ENCODE measurements at places on chromosomes 2 and 18. TPM values are rescaled to one million over a fixed set of nuclear protein-coding genes. Genes with fewer than 3 reads are reported as not detected.

- no peak for DNase-seq
- peaks cover 18% of the 10 kb centered on the region for H3K4me1 ChIP-seq
- H3K27me3 ChIP-seq, result no peaks in the 10 kb centered on the region
- H3K36me3 ChIP-seq, result no peaks in the 10 kb centered on the region
These were observed 1.9 kb upstream of the NAB1 start for GRCh38 chr2:190646780-190647522.

- no peak for DNase-seq
- H3K4me3 ChIP-seq, result no peak overlapping the region
- H3K36me3 ChIP-seq, result no peaks in the 10 kb centered on the region
- H3K27me3 ChIP-seq, result no peaks in the 10 kb centered on the region
These were observed 30.7 kb upstream of the HDAC4 start for GRCh38 chr2:239431536-239431935.

DNA sequence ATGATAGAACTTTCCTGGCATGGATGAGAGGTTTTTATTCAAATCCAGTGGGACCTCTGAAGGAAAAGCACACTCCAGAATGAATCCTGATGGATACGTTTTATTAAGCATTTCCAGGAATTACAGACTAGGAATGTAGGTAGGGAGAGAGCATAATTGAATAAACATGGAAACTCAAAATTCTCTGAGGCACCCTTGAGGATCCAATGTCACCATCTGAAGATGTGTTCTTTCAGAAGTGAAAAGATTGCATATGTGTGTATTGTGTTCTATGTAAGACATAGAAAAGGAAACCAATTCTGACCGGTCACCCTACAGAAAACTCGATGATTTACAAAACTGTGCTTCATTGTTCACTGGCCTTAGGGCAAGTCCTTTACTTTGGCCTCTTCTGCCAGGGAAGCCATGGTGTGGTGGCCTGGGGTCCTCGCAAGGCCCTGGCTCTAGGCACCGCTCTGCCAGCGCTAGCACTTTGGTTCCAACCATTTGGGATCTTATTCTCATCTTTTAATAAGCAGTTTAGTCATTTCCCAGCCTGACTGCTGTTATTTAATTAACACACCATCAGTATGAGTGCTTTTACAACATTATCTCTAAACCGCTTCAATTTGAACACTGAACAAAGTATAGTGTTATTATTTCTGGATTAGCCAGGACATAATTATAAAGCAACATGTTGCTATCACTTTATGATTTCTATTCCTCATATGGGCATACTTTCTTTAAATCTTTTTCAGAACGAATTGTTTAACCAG, 4.5 kb upstream of the GKN1 start:
- H3K27me3 ChIP-seq, result no peaks in the 10 kb centered on the region
- H3K27ac ChIP-seq, result no peak overlapping the region
- H3K4me1 ChIP-seq, result no peaks in the 10 kb centered on the region
- no peak for DNase-seq
- H3K4me3 ChIP-seq, result no peak overlapping the region

DNA sequence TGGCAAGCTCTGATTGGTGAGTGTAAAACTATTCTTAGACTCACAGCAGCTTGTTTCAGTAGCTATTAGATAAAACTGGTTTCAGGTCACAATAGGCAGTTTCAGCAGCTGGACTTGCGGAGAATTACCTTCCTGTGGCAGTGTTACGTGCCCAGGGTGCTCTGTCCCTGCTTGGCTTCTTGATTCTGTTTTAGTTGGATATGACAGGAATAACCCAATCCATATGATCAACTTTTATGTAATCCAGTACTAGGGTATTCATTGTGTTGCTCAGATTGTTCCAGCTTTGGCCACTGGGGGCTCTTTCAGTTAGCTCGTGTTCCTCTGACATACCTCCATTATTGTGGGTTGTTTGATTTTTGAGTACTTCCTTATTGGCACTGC, 43.1 kb downstream of the INPP4A start:
- no peak overlapping the region for H3K27ac ChIP-seq
- DNase-seq, result peak; percentile 83
- H3K4me3 ChIP-seq, result no peak overlapping the region
- no peaks in the 10 kb centered on the region for H3K36me3 ChIP-seq
- peaks cover 41% of the 10 kb centered on the region for H3K4me1 ChIP-seq
- H3K27me3 ChIP-seq, result peaks cover 7% of the 10 kb centered on the region

DNA sequence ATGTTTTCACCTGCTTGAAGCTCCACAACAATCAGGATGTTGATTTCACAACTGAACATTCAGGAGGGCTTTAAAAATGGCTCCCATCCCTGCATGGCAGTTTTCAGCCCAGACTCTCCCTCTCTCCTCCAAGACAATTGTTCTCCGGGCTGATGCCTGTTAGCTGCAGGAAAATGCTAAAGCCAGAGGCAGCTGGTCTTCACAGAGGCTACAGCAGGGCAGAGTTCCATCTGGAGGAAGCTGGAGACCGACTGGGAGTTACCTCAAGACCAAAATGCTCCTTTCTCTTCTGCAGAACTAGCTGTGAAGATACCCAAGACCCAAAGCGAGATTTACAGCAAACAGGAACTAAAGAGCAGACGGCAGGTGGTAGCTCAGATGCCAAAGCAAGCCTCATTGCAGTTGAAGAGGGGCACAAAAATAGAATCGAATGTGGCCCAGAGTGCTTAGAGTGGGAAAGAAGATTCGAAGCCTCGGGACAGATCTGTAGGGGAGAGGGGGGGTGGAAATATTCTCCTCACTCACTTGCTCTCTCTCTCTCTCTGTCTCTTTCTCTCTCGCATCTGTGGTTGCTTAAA, 423.6 kb downstream of the ZNF521 start:
- no peaks in the 10 kb centered on the region for H3K4me1 ChIP-seq
- DNase-seq, result no peak
- H3K36me3 ChIP-seq, result no peaks in the 10 kb centered on the region
- H3K4me3 ChIP-seq, result no peak overlapping the region
- no peaks in the 10 kb centered on the region for H3K27me3 ChIP-seq

GRCh38 chr18:51382081-51382480, 184.6 kb upstream of the MEX3C start:
- H3K4me3 ChIP-seq, result no peak overlapping the region
- H3K27me3 ChIP-seq, result no peaks in the 10 kb centered on the region
- H3K27ac ChIP-seq, result no peak overlapping the region

DNA sequence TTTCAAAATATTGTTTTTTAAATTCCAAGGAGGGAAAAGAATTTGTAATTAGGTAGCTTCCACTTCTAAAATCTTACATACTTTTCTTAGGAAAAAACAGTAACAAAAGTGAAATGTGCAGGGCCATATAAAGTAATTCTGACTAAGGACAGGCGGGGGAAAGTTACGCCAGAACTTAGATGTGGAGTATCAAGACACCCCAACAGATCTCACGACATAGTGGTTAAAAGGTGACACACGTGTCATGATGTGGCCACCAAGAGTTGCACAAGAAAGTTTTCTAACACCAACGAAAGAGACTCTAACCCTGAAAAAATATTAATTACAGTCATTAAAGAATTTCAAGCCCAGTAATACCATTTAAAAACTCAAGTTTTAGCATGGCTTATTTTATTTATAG, 51.0 kb downstream of the KIDINS220 start:
- no peak for DNase-seq
- H3K27ac ChIP-seq, result no peak overlapping the region
- H3K4me3 ChIP-seq, result no peak overlapping the region
- H3K36me3 ChIP-seq, result peaks cover 4% of the 10 kb centered on the region
- H3K27me3 ChIP-seq, result no peaks in the 10 kb centered on the region

DNA sequence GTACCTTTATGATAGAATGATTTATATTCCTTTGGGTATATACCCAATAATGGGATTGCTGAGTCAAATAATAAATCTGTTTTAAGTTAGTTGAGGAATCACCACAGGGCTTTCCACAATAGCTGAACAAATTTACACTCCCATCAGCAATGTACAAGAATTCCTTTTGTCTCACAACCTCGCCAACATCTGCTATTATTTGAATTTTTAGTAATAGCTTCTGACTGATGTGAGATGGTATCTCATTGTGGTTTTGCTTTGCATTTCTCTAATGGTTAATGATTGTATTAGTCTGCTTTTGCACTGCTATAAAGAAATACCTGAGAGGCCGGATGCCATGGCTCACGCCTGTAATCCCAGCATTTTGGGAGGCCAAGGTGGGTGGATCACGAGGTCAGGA, 1387.6 kb upstream of the ACVR2A start:
- H3K4me1 ChIP-seq, result no peaks in the 10 kb centered on the region
- H3K27ac ChIP-seq, result no peak overlapping the region
- H3K4me3 ChIP-seq, result no peak overlapping the region
- no peaks in the 10 kb centered on the region for H3K27me3 ChIP-seq
- H3K36me3 ChIP-seq, result no peaks in the 10 kb centered on the region

- no peaks in the 10 kb centered on the region for H3K36me3 ChIP-seq
- H3K27ac ChIP-seq, result no peak overlapping the region
- DNase-seq, result no peak
- no peak overlapping the region for H3K4me3 ChIP-seq
These were observed 8.6 kb upstream of the RALB start for GRCh38 chr2:120243875-120244553.

DNA sequence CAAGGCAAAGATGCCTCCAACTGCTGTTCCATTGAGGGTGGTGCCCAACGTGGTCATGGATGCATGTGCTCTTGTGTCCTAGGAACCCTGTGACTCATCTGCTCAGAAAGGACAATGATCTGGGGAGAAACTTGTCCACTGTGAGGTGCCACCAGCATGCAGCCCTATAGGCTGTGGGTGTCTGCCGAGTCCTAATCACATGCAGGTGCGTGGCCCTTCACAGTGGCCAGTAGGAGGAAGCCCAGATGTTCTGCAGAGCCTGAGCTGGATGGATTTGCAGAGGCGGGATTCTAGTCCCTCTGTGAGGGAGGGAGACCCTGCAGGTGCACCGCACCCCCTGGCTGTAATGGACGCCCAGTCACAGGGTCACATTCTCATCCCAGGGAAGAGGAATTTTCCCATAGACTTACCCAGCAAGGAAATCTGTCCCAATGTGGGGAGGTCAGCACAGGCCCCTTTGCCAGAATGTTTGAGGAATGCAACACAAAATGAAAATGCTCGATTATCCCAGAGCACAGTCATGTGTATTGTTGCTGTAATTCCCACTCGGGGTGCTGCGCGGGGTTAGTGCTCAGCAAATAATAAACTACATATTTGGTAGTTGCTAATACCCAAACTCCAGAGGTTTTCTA, 13.9 kb downstream of the GDF7 start:
- H3K4me1 ChIP-seq, result peaks cover 23% of the 10 kb centered on the region
- H3K36me3 ChIP-seq, result peaks cover 7% of the 10 kb centered on the region
- H3K27me3 ChIP-seq, result no peaks in the 10 kb centered on the region
- H3K27ac ChIP-seq, result no peak overlapping the region
- no peak overlapping the region for H3K4me3 ChIP-seq

DNA sequence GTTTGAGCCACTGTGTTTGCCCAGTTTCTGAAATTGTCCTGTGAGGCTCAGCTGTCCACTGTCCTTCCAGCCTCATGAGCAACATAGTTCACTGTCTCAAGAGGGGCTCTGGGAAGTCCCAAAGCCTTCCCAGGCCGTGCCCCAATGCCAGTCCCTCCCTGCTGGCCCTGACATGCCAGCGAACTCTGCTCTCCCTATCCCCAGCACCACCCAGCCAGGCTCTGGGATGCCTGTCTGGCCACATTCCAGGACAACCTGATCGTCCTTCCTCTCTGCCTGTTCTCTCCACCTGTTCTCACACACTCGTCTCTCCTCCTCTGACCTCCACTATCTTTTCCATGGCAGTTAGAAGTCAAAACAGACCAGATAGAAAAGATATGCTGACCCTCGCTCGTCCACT, 278.0 kb upstream of the ID2 start:
- no peaks in the 10 kb centered on the region for H3K27me3 ChIP-seq
- H3K4me1 ChIP-seq, result peaks cover 4% of the 10 kb centered on the region
- no peaks in the 10 kb centered on the region for H3K36me3 ChIP-seq
- no peak overlapping the region for H3K4me3 ChIP-seq
- no peak overlapping the region for H3K27ac ChIP-seq

DNA sequence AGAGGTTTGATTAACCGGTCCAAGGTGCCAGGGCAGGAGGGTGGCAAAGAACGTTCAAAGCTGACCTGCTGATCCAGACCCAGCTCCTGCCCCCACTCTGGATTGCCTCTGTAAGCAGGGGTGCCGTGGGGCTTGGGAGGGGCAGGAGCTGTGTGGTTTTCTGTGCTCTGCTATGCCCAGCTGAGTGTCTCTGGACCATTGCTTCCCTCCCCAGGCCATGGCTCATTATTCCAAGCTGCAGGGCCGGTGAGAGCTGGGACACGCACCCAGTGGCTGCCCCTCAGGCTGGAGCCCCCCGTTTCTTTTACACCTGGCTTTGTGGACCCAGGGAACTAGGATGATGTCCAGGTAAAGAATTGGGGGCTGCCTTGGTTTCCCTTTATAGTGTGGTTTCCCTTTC, 238.4 kb upstream of the HS6ST1 start:
- no peaks in the 10 kb centered on the region for H3K4me1 ChIP-seq
- no peak overlapping the region for H3K4me3 ChIP-seq
- no peak overlapping the region for H3K27ac ChIP-seq
- DNase-seq, result no peak
- H3K27me3 ChIP-seq, result no peaks in the 10 kb centered on the region

DNA sequence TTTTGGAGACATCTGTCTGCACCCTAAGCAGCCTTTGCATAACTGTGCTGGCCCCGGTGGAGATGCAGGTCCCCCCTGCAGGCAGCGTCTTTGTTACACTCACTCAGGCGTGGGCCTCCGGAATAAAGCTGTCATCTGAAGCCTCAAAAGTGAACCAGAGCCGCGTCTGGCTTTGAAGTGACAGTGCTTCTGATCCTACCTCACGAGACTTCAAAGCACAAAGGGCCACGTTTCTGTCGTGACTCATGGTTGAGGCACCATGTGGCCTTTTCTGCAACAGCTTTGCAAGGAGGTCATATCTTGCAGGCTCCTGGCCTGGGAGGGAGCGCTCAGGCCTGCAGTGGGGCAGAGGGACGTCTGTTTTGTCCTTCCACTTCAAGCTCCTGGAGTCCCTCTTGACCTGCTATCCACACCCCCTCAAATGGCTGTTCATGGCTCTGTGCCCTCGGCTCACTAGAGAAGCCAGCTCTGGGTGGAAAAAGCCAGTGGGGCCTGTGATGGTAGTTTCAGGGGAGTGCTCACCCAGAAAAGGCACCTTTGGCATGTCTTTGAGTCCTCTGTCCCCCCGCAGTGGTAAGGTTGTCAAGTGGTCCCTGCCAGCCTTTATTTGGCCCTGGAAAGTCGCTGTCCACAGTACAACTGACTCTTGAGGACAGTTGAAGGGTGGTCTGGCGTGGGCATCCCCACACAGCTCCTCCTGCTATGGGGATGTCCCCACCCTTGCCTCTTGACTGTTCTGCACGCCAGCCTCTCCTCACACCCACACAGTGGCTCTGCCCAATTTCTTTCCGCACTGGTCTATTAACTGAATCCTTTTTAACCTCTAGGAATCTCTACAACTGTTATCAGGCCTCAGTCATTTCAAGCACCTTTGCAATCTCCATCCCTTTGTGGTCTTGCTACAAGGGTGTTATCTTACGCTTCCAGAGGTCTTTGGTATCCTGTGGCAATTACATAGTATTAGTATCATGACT, 19.3 kb downstream of the GPR55 start:
- peak; percentile 96 for DNase-seq
- no peaks in the 10 kb centered on the region for H3K27me3 ChIP-seq
- no peak overlapping the region for H3K4me3 ChIP-seq
- H3K27ac ChIP-seq, result peak overlapping the region; percentile 98
- peaks cover 85% of the 10 kb centered on the region for H3K4me1 ChIP-seq

Gene LCT
- 0.19 TPM for total RNA-seq

Gene REEP1
- total RNA-seq, result 0.22 TPM

Gene CGREF1
- not detected for total RNA-seq

Gene GPR75
- 11.4 TPM for total RNA-seq

Gene COL6A3
- total RNA-seq, result not detected

Gene PLEK
- 224 TPM for total RNA-seq

Gene LBH
- total RNA-seq, result 7.1 TPM

Gene KCNS3
- total RNA-seq, result 2.5 TPM

Gene SETBP1
- 3.4 TPM for total RNA-seq

Gene COLEC12
- not detected for total RNA-seq

Gene CCDC68
- not detected for total RNA-seq

Gene FAM124B
- not detected for total RNA-seq

Data from Karpas-422 (cell line).